ENCODE measurements at places on chromosomes 2 and 18.

GRCh38 chr2:24908461-24908901 is 11.6 kb downstream of the ADCY3 start:
- DNase-seq, result no peak

- DNase-seq, result no peak
These were observed 13.9 kb downstream of the ADAM23 start for GRCh38 chr2:206457188-206457634.

- DNase-seq, result no peak
These were observed 70.7 kb downstream of the TFCP2L1 start for GRCh38 chr2:121214296-121214695.

DNA sequence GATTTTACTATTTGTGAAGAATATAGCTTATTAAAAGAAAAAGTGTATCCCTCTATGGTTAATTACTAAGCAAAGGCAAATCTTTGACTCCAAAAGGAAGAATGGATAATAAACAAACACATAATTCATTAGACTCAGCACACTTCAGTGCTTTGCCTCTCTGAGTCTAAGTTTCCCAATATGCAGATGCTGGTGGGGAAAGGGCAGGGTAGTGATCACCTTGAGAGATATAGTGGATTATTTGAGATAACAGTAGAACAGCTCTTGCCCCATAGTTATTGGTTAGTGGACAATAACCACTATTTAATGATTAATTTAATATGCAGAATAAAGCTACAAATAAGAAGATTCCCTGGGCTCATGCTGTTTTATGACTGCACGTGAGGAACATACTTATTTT is 98.2 kb upstream of the SLC8A1 start:
- no peak for DNase-seq

DNA sequence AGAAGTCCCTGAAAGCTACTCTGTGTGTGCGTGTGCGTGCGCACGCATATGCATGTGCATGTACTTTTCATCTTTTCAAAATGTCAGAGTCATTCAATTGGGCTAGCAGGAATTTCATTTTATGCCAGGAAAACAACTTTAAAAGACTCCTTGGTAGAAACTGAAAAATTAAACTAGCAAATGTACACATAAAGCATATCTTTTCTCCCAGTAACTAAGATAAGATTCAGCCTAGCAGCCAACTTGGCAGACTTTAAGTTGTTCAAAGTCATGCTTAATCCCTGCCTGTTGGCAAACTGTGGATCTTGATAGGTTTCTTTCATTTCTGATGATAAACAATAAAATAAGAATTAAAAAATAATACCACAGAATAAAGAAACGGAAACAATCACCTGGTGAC is 1129.1 kb downstream of the LRP1B start:
- no peak for DNase-seq

DNA sequence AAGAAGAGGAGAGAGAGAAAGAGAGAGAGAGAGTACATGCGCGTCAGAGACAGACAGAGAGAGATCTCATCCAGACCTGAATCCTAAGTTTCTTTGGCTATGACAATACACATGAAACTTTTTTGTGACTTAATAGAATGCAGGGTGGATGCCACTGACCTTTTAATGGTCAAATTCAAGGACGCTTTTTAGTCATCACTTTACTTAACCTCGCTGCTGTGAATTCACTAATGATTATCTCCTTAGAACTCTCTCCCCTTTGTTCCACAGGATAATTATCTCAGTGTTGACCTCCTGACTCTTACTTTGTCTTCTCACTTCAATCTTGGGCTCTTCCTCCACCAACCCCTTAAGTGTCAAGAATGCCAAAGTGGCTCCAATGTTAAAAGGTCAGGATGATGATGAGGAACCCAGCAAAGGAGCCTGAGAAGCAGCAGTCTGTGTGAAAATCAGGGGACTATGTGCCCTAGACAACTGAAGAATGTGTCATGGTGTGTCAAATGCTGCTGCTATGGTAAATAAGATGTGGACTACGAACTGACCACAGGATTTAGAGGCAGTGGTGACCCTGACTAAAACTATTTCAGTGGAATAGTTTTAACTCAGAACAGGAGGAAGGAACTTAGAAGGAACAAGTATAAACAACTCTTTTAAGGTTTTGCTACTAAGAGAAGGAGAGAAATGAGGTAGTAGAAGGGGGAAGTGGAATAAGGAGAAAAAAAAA is 382.1 kb downstream of the ZEB2 start:
- peak; percentile 67 for DNase-seq

GRCh38 chr2:76501641-76502040 is 790.9 kb upstream of the GCFC2 start:
- DNase-seq, result no peak

- no peak for DNase-seq
These were observed 1.8 kb downstream of the IL18RAP start for GRCh38 chr2:102424754-102425153.

GRCh38 chr18:29779096-29779495 is 1263.4 kb downstream of the DSC3 start:
- DNase-seq, result no peak

GRCh38 chr2:23286758-23287704 is 97.9 kb upstream of the KLHL29 start:
- DNase-seq, result peak; percentile 97

- no peak for DNase-seq
These were observed 27.7 kb upstream of the STRN start for GRCh38 chr2:36993841-36994620.

GRCh38 chr2:220365023-220365422 is 737.6 kb downstream of the SLC4A3 start:
- DNase-seq, result peak; percentile 22

- no peak for DNase-seq
These were observed 13.2 kb downstream of the STEAP3 start for GRCh38 chr2:119236796-119237195.

GRCh38 chr2:75289771-75290170 is 90.5 kb upstream of the TACR1 start:
- peak; percentile 5 for DNase-seq

Measured in fibroblast of skin of scalp (primary cell).